NCI-H2227 treated with DMSO at 0.1 percent for 48 hours (cell line): ENCODE measurements at places on chromosomes 13 and 19.

- DNase-seq, result peak; percentile 52
These were observed 26.7 kb upstream of the NANOS3 start for GRCh38 chr19:13849991-13850909.

DNA sequence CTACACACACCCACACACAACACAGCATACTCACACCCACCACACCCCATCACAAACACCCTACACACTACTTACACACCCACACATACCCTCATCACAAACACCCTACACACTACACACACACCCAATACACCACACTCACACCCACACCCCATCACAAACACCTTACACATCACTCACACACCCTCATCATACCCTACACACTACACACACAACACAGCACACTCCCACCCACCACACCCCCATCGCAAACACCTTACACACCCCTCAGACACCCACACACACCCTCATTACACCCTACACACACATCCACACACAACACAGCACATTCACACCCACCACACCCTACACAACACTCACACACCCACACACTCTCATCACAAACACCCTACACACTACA lies 15.8 kb downstream of the PEPD start:
- no peak for DNase-seq

DNA sequence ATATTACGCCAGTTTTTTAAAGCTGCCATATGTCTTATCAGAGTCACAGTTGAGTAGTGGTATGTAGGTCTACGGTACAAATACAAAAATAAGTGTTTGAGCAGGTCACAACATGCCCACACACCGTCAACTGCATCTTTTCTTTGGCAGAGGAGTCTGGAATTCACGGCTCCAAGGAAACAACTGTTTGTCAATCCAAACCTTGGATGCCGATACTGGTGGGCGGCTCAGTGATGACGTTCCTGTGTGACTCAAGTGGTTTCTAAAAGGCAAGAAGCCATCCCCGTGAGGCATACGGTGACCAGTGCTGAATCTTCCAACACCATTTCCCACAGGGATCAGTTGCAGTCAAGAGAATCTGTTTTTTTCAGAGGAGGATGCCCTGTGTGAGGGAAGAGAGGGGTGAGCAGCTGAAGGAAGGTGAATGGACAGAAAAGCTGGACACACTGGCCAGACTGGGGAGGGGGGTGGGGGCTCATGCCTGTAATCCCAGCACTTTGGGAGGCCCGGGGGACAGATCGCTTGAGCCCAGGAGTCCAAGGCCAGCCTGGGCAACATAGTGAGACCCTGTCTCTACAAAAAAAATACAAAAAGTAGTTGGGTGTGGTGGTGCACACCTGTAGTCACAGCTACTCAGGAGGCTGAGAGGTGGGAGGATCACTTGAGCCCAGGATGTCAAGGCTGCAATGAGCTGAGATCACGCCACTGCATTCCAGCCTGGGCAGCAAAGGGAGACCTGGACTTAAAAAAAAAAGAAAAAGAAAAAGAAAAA lies 22.8 kb upstream of the CEBPG start:
- no peak for DNase-seq

DNA sequence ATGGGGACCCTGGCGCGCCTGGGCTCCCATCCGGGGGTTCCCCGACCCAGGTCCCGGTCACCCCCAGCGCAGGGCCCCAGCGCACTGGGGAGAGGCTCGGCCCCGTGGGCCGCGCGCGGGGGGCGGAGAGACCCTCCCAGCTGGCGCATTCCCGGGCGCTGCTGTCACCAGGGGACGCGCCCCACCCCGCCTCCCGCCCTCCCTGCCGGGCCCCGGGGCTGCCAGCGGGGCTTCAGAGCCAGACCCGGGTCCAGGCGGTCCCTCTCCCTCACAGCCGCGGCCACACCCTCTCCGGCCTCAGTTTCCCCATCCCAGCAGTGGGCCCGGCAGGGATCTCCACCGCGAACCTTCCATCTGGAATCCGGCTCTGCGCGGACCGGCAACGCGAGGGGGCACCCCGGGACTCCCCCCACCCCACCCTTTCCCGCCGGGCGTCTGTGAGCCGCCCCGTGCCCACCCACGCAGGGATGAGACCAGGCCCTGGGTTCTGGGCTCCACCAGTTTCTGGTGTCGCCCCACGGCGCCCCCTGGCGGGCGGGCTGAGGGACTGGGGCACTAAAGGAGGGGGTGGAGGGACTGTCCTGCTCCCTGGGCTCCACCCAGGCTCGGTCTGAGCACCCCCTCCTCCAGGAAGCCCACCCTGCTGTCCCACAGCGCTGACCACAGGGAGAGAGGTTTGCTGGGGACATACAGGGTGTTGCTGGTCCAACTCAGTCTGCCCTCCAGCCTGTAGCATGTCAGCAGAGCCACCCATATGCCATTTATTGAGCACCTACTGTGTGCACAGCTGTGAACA lies 878 bp upstream of the ADAMTSL5 start:
- no peak for DNase-seq

GRCh38 chr13:65725006-65725405 lies 1505.1 kb downstream of the PCDH9 start:
- no peak for DNase-seq
